Kidney (tissue), 22 donors: ENCODE measurements at places on chromosomes 3 and 15.

DNA sequence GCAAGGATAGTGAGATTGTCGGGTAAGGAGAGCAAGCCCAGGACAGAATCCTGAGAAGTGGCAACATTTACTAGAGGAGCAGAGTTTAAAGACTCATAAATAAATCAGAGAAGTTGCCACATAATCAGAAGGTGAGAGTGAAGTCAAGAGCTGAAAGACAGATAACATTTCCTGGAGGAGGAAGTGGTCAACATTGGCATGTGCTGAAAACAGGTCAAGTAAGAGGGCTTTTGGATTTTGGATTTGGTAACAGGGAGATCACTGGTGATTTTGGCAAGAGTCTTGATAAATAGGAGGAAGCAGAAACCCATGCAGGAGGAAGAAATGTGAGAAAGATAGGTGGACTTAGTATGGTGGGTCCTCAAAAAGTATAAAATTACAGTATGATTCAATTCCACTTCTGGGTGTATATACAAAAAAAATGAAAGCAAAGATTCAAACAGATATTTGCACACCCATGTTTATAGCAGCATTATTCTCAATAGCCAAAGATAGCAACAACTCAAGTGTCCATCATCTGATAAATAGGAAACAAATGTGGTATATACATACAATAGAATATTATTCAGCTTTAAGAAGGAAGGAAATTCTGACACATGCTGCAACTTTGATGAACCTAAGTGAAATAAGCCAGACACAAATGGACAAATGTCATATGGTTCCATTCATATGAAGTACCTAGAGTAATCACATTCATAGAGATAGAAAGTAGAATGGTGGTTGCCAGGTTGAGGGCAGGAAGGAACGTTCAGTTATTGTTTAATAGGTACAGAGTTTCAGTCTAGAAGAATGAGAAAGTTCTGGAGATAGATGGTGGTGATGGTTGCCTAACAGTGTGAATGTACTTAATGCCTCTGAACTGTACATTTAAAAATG, 27.3 kb upstream of the MBNL1 start:
- no peak for DNase-seq

DNA sequence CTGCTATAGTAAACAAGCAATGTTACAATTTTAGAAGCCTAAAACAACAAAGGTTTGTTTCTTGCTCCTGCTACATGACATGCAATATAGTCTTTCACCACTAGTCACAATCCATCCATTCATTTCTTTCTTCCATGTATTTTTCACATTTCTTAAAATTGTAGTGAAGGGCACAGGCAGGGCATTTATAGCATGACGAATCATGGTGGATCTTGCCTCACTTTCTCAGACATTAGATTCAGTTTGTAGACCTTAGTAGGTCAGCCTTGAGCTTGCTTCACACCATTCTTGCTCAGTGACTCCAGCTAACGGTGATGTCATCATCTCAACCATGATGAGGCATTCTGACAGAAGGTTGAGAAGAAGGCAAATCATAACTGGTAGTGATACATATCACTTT, 546.8 kb downstream of the TBL1XR1 start:
- DNase-seq: no peak

GRCh38 chr15:69400850-69401249, 13.3 kb upstream of the KIF23 start:
- DNase-seq: no peak

DNA sequence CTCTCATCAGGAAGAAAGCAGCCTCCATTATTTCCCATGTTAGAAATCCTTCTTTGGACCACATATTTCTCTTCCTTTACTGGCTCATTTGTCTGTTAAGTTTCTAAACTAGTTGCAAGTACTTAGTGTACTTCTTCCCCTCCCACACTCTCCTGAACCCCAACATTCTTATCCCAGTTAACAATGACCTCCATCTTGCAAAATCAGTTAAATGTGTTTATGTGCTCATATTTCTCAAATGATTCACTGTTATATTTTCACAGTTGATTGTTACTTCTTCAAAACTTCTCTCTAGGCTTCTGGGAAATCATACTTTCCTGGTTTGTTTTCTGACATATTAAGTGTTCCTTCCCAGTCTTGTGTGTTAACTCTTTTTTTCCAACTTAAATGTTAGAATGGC, 856.9 kb downstream of the EPHA3 start:
- DNase-seq: no peak

DNA sequence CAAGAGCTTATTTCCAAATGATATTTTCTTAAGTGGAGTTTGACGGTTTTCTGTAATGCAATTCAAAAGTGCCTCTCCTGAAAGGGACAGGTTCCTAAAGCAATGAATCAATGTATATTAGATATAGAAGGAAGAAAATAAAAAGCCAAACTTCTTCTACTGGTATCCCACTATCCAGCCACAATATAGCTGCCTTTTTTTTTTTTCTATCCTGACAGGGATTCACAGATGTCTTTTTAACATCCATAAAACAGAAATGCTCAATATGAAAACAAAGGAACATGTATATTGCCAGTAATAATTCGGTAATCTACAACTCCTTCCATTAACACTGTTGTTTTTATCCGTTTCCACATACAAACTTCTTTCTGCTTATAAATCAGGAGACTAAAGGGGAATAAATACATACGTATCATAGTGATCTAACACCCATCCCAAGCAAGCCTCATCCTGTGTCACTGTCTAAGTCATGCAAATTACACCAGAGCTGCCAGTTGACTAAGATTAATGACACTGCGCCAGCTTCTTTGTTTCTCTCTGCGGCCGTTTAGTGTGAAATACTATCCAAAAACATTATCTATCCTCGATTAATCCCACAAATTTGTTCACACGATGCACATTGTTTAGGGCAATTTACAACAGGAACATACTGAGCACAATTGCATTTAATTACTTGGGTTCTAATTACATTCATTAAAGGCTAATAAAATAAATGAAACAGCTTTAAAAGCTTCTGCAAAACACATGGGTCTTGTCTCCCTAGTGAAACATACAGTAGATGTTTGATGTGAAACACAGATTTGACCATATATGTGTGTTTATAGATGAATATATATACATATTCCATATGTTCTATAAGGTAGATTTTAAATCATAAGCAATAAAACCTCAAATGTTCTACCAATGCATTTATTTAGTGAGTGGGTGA, 51.9 kb upstream of the CDIN1 start:
- no peak for DNase-seq
